ENCODE measurements at places on chromosomes 6 and 20.

GRCh38 chr6:167399599-167399998 is 74.7 kb downstream of the TTLL2 start:
- no peak for DNase-seq

DNA sequence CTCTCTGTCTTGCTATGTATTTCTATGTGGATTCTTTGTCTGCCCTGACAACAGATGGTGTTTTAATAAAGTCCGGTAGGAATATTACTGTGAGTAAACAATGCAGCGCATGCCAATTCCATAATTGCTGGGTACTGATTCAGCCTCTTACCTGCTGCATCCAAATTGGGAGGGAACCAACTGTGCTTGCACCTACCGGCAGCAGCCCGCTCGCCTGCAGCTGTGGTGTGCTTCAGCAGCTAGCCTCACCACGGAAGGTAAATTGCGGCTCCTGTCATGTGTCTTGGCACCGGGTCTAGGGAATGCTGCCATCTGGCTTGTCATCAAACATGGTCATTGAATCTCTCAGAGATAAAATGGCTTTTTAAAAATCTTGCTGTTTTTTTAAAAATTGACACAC is 704.8 kb upstream of the SLC35B3 start:
- DNase-seq, result no peak

GRCh38 chr20:17869295-17869994 is 99.1 kb downstream of the SNX5 start:
- no peak for DNase-seq

GRCh38 chr6:127582777-127583462 is 5.9 kb downstream of the C6orf58 start:
- no peak for DNase-seq

DNA sequence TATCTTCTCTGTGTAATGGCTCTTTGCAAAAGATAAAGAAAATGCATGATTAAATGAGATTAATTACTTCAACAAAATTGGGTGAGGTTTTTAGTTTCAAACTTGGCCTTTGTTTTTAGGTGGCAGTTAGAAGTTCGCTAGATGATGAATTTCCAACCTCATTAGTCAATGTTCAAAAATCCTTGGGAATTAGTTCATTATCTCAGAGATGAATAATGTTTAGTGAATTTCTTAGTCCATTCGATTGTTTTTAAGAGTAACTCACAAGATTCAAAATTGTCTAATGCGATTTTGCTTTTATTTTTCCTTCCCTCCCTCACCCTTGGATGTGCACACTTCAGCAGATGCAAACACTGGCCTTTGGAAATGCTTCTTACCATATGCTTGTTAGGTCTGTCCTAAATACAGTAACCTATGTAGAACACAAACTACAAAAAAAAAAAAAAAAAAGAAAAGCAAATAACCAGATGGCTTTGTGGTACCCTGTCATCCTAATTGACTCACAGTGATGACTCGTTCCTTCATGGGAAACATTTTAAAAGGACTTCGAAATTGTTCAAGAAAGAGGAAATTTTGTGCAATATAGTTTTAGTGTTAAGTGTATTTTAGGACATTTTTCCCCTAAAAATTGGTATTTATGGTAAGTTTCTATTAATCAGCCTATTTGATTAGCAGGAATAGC is 66.7 kb downstream of the FAM229B start:
- DNase-seq, result no peak

- DNase-seq, result no peak
These were observed 152.3 kb downstream of the ISM1 start for GRCh38 chr20:13373400-13373799.

DNA sequence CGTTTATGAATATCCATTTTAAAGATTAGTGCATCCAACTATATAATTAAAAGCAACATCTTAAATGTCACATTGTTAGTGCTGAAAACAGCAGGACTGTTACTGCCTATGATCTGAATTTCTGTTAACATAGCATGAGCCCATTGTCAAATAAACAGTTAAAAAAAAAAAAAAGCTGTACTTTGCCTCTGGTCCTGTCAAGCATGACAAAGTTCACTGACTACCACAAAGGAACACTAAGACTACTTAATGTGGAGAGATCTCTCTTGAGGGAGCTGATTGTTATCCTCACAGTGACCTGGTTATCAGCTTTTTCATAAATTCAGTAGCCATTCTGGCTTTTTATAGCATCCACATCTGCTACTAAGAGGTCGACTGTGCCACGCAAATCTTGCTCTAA is 228.1 kb downstream of the TMEM200A start:
- no peak for DNase-seq

DNA sequence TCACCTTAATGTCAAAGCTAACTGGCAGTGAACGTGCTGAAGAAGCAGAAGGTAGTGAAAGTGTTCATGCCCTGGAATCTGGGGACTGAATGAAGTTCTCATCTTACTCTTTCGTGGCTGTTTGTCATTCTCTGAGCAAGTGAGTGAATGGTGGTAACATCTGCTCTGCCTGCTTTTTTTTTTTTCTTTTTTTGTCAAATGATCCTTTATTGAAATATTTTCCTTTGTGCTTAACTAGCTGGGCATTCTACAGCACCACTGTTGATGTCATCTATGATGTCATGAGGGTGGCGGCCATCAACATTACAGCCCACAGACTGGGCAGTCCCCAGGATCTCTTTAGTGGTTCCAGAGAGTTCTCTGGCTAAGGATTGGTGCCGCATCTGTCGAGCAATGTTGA is 65.2 kb downstream of the RIN2 start:
- no peak for DNase-seq

GRCh38 chr20:38601216-38602184 is at the start of gene ARHGAP40:
TSS of gene ARHGAP40 (plus strand) at chr20:38601809.
- peak; percentile 26 for DNase-seq

GRCh38 chr6:136859430-136859829 is 37.0 kb downstream of the PEX7 start:
- DNase-seq, result no peak

- no peak for DNase-seq
These were observed 24.6 kb downstream of the KDM1B start for GRCh38 chr6:18179770-18180356.

DNA sequence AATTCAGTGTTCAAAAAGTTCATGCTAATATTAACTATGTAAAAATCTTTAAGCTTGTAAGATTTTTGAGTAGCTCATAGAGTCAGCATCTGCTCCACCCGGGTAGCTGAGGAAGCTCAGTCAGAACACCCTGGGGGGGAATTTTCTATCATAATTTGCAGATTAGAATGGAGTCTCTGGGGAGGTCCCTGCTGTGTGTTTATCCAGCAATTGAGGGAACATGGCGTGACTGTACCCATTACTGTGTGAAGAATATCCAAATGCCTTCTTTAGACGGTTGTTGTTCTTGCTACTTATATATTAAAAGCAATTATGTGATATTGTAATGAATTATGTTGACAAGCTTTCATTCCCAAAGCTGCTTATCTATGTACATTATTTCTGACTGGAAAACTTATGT is 64.8 kb downstream of the AIG1 start:
- DNase-seq, result no peak

- no peak for DNase-seq
These were observed 129.2 kb upstream of the SNX9 start for GRCh38 chr6:157693867-157694266.

DNA sequence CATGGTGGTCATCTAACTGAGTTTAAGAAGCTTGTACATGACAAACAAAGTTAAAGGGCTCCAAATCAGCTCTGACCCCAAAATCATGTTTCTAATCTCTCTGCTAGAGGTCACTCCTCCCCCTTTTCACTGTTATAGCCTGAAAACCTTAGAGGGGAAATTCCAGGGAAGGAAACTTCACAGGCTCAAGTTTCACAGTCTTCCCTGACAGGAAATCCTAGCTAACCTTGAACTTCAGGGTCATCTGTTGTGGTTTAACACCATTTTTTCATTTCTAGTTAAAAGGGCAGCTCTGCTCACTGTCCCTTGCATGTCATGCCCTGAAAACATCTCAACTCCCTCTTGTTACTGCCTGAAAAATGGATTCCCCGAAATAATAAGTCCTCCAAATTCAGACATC is 104.4 kb upstream of the BMP2 start:
- DNase-seq, result no peak

DNA sequence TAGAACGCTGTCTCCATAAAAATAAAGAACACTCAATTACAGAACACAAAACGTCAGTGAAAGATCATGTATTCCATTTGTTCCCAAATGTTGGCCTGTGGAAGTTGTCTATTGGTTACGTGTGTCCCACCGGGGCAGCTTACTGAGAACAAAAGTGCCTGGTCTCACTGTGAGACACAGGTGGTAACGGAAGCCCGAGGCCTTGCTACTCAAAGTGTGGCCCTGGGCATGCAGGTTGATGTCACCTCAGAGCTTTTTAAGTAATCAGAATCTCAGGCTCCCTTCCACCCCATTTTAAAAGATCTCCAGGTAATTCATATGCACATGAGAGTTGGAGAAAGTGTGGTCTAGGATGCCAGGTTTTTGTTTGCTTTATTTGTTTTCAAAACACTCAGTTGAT is 422.5 kb upstream of the OPRM1 start:
- DNase-seq, result no peak

DNA sequence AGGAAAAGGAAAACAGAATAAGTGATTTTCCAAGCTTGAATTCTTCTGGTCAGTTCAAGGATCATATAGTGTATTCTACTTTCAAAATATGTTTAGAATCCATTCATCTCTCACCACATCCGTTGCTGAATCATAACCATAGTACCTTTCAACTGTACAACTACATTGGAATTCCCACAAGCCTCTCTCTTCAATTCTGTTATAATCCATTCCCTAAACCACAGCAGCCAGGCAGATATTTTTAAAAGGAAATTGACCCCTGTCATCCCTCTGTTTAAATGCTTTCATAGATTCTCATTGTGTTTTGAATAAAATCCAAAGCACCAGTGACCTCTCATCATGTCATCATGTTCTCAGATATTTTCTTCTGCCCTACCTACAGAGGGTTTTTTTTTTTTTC is 412.7 kb downstream of the GRIK2 start:
- DNase-seq, result no peak

- DNase-seq, result no peak
These were observed 264.7 kb downstream of the ZNF217 start for GRCh38 chr20:53328961-53329360.

DNA sequence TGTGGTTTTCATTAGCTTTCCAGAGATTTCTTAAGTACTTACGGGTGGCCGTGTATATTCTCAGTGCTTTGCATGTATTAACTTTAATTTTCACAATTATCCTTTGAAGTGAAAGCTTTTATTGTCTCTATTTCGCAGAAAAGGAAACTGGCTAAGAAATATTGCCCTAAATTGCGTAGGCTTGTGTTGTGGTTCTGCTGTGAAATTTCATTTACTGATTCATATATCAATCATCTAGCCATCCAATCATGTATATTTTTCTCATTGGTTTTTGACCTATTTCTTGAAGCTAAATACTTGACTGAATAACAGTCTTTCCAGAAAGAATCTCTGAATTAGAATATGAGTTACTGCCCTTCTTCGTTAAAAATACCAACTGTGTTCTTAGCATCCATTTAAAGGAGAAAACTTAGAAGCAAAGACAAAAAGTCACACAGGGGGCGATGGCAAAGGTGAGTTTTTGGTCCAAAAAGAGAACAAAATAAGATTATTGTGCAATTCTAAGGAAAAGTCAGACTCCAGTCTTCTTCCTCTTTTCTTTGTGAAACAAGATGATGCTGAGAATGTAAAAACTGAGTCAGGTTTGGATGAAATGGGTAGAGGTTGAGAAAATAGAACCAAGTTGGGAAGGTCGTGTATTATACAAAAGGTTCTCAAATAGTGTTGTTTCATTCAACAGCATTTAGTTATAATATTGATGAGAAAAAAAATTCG is 1.4 kb downstream of the CYB5R4 start:
- no peak for DNase-seq

- no peak for DNase-seq
These were observed 189.4 kb upstream of the RNF217 start for GRCh38 chr6:124772733-124773319.

- DNase-seq, result no peak
These were observed 647.6 kb upstream of the FLRT3 start for GRCh38 chr20:14984768-14985622.

GRCh38 chr20:20847814-20848213 is 135.4 kb upstream of the RALGAPA2 start:
- no peak for DNase-seq

- no peak for DNase-seq
These were observed 10.3 kb downstream of the NFKBIL1 start for GRCh38 chr6:31557443-31558317.

- DNase-seq, result no peak
These were observed 21.7 kb upstream of the IL17A start for GRCh38 chr6:52164319-52165094.

GRCh38 chr6:41269716-41270115 is 16.8 kb downstream of the TREM1 start:
- DNase-seq, result no peak

DNA sequence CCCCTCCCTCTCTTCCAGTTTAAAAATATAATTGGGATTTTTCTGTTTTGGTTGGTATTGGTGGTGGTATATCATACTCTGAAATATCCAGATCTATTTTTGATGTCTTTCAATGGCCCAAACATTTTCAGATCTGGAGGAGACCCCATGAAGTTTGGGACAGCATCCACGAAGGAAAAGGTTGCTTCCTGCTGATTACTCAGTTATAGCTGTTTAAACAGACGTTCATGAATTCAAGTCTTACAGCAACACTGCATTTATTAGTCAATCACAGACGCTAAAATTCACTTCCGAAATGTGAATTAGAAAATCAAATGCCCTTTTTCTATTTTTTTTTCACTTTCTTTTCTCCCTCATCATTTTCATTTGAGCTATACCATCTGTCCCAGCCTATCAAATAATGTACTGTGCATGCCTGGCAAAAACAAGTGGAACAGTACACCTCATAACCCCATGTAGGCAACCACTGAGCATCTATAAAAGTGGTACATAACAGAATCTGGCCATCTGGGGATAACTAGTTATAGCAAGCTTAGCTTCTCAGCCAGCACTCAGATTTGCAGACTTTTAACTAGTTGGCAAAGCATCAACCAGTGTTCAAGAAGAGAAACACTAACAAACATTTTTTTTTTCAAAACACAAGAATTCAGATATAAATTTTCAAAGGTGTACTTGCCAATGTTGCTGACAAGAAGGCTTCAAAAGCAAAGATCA is 124.5 kb downstream of the HIVEP2 start:
- no peak for DNase-seq

GRCh38 chr6:168724669-168725570 is 283.9 kb downstream of the SMOC2 start:
- DNase-seq, result no peak

- DNase-seq, result no peak
These were observed 95.2 kb upstream of the BTN3A2 start for GRCh38 chr6:26269531-26270485.

DNA sequence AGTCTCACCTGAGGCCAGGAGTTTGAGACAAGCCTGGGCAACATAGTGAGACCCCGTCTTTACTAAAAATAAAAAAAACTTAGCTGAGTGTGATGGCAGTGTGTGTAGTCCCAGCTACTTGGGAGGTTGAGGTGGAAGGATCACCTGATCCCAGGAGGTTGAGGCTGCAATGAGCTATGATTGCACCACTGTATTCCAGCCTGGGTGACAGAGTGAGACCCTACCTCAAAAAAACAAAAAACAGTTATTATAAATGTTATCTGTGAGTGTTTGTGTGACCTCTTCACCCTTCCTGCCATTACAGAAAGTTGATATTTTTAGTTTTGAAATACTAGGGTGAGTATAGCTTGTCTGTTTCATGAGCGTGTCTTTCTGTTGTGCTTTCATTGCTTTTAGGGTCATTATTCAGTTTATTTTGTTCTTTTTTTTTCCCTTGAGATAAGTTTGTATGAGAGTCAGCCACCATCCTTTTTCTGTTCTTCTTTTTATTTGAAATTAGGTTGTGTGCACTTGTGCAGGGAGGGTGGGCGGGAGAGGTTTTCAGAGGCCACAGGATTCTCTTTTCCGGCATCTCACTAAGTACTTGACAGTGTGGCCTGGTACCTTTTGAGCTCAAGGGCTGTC is 26.2 kb downstream of the CDYL start:
- no peak for DNase-seq

Data from NCI-H526 treated with DMSO at 0.1 percent for 48 hours (cell line).